ENCODE measurements at places on chromosomes 16 and 17. TPM values are rescaled to one million over a fixed set of nuclear protein-coding genes. Genes with fewer than 3 reads are reported as not detected.

The BEAN1 gene
- 0.58 TPM for polyA plus RNA-seq

The KRT39 gene
- polyA plus RNA-seq: not detected

The ABCC3 gene
- polyA plus RNA-seq: not detected

The INCA1 gene
- not detected for polyA plus RNA-seq

The PHOSPHO1 gene
- not detected for polyA plus RNA-seq

The GSG1L gene
- not detected for polyA plus RNA-seq

The PRAC2 gene
- polyA plus RNA-seq: not detected

The DNAH9 gene
- 1.5 TPM for polyA plus RNA-seq

The IRX3 gene
- not detected for polyA plus RNA-seq

The TP53TG3C gene
- not detected for polyA plus RNA-seq

The ZNF205 gene
- polyA plus RNA-seq: 30.0 TPM

The PERCC1 gene
- not detected for polyA plus RNA-seq

The SOX9 gene
- 0.68 TPM for polyA plus RNA-seq
